ENCODE measurements at places on chromosomes 3 and 15.

GRCh38 chr3:62172199-62172598 lies 201.2 kb downstream of the FEZF2 start:
- no peak for DNase-seq

- DNase-seq, result no peak
These were observed 10.0 kb downstream of the UBAP1L start for GRCh38 chr15:65105038-65105437.

DNA sequence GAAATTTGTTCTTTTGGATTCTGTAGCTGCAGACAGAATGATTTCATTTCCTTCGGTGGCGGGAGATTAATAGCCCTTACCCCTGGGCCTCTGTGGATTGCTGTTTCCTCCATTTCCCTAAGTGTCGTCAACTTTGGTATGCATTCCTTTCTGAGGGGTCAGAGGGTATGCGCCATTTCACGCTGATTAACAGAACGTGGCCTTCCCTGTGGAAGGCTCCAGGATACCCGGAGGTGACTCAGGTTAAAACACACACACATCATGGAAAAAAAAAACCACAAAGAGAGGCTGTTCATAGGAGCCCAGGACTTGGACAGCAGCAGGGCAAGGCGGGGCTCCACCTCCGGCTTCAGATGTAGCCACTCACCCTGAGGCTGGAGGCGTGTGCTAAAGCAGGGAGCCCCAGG lies 51.9 kb downstream of the EPHB1 start:
- DNase-seq, result no peak

DNA sequence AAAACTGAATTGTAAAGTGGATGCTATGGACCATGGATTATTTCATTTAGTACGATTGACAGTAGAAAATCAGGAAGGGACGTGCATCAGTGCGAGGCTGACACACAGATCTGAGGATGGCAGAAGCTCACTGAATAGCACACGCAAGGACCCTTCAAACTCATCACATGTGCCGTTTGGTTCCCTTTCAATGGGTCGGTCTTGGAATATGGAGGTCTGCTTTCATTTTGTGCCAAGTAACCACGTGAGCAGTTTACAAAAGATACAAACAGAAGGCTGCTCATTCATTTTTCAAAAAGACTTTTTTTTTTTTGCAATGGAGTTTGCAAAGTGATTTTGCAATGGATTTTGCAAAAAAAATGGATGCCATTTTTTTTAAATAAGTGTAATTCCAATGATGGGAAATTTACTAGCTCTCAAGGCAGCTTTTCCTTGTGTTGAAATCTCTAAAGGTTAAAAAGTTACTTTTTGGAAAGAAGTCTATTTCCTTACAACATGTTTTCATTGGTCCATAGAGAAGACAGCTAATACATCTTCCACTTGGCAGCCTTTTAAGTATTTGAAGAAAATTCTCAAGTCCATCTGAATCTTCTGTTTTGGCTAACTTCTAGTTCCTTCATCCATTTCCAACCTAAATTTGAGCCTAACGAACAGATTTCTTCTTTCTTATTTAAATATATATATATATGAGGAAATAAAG lies 392.3 kb upstream of the TPRG1 start:
- no peak for DNase-seq

DNA sequence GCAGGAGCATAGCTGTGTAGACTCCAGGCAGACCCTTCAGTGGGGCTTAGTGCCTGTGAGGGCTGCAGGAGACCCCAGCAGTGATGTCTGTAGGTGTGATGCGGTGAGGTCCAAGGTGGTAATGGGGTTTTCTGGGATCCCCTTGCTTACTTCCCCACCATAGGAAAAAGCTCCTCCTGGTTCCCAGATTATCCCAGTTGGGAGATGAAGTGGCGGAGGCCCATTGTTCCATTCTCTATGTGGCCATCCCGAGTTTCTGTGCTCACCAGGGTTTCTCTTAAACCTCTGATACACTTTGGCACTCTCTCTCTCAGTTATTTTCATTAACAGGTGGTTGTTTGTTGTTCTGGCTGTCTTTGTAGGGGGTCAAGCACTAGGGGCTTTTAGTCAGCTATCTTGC lies 146.7 kb upstream of the IGF1R start:
- DNase-seq, result no peak

DNA sequence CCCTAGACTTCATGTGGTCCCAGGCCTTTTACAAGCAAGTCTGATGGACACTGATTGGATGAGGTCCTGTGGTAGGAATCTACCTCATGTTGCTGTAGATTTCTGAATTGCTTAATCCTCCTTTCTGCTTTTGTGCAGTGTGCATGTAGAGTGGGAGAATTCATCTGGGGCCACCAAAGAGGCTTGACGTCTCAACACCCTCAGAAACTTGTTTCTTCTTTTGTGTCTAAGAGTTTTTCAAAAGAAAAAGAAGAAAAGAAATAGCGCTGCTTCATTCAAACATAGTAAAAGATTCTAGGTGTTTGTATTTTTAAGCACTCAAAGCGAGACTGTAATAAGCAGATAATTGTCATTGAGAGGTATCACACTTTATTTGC lies 46.2 kb downstream of the NR1D2 start:
- DNase-seq, result no peak

DNA sequence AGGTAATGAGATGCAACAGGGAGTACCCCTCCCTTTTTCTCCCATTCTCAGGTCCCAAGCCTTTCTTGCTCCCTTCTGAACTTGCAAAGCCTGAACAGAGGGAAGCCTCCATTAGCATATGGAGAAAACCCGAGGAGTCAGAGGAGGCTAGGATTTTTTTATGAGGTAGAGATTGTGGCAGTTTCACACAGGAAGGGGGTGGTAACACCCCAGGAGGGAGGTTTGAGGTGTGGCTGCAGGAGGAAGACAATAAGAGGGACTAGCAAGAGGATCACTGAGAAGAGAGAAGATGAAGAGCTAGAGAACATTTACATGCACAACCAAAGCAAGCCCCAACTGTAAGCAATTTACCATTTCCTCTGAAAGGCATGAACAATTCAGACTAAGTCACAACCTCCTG lies 322.7 kb downstream of the SV2B start:
- DNase-seq, result no peak

DNA sequence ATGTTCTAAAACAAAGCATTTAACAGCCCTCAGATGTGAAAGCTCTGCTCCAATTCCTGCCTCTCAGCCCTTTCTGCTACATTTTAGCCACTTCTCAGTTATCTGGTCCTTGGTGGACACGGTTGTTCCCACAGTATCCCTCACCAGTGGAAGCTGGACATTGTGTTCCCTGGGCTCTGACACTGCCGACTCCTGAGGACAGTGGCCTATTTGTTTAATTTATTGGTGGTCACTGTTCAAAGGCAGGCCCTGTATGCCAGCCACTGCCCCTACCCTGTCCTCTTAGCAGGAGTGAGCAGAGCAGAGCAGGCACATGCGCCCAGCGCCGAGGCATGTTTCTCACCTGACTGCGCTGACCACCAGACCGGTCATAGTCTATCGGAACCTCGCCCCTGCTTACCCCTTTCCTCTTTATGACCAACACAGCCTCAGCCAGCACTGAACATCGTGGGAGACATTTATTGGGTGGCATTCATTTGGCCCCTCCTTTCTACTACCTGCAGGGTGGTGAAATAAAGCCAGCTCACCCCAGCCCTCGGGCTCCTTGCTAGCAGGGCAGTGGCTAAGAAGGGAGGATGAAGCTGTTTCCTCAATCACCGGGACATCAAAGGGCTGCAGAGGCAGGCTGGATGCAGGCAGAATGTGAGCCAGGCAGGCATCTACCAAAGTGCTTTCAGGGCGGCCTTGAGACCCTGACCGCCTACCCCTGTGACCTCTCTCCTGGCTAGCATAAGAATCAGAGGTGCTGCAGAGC lies 54.3 kb upstream of the HACD2 start:
- DNase-seq, result no peak

DNA sequence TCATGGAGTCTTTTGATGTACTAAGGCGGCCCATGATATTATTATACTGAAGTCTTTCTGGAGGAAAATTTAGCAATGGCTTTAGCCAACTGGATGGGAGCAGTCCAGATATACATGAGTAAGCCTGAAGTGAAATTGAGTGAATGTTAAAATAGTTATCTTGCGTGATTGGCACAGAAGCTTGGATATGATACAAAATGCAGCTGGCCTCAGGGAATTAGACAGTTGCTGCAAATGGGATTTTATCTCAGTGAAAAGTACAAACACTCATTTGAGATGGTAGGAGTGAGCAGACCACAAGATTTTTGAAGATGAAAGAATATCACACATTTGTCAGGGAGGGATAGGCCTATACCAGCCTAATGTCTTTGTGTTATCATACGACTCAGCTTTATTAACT lies 8.9 kb downstream of the LMOD3 start:
- no peak for DNase-seq

DNA sequence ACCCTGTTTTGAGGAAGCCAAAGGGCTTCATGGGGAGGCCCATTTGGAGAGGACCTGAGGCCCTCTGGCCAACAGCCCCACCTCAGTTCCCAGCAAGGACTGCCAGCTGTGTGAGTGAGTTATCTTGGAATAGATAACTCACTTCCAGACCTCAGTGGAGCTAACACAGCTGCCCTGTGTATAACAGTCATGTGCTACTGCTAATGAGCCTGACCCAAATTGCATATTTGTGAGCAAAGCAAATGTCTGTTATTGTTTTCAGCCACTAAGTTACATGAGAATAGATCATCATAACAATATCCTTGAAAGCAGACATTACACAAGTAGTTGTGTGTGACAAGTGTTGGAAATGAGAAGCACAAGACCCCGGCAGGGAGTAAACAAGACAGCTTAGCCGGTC lies 355.8 kb downstream of the MCTP2 start:
- DNase-seq, result no peak

GRCh38 chr3:143924522-143925285 lies 46.9 kb upstream of the DIPK2A start:
- DNase-seq, result peak; percentile 25

Measured in GM12878 (cell line).